ENCODE measurements at places on chromosomes 5 and 9.

DNA sequence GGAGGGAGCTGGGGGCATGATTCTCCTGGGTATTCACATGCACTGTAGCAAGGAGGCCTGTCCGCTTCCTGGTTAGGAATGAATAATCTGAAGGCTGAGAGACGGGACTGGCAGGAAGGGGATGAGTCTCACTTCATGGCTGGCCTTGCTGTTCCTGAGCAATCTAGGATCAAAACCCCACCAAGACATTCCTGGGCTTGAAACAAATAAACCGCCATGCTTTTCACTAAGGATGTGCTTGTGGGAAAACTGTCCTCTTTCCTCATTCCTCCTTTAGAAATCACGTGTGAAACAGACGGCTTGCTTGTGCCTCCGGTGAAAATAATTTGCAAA, 132.8 kb downstream of the MACROH2A1 start:
- DNase-seq, result no peak

- no peak for DNase-seq
These were observed 7.2 kb upstream of the ADRA1B start for GRCh38 chr5:159909126-159909525.

DNA sequence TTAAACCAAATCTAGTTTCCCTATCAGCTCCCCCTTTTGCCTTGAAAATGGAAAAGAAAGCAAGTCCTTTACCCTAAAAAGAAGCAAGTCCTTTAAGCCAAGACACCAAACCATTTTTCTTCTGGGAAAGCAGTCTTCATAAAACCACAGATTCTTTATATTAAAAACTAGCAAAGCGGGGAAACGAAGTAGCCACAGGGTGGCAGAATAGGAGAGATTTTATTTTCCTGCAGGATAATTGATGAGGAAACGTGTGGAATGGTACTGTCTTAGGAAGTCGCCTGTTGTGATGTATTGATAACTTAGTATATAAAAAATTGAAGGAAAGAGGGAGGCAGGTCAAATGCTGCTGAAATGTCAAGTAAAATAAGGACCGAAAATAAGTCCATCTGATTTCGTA, 41.1 kb downstream of the ZNF883 start:
- no peak for DNase-seq

- no peak for DNase-seq
These were observed 17.0 kb downstream of the PLPP7 start for GRCh38 chr9:131306397-131307004.

DNA sequence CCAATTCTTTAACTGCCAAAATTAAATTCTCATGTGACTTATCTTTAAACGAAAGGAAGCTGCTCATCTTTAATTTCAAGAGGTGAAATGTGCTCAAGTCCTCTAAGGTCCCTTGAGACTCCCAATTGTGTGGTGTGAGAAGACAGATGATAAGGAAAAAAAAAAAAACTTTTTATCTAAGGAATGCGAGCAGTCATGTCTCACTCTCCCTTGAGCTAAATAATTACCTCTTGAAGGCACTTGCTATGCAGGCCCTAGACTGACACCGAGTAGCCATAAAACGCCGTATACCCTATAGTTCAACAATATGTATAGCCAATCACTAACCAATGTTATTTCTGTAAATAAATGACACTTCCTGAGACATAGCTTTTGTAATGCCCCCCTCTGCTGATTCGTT, 1.5 kb upstream of the DTWD2 start:
- DNase-seq, result no peak

- DNase-seq, result no peak
These were observed 9.2 kb downstream of the RAB14 start for GRCh38 chr9:121192518-121192917.

DNA sequence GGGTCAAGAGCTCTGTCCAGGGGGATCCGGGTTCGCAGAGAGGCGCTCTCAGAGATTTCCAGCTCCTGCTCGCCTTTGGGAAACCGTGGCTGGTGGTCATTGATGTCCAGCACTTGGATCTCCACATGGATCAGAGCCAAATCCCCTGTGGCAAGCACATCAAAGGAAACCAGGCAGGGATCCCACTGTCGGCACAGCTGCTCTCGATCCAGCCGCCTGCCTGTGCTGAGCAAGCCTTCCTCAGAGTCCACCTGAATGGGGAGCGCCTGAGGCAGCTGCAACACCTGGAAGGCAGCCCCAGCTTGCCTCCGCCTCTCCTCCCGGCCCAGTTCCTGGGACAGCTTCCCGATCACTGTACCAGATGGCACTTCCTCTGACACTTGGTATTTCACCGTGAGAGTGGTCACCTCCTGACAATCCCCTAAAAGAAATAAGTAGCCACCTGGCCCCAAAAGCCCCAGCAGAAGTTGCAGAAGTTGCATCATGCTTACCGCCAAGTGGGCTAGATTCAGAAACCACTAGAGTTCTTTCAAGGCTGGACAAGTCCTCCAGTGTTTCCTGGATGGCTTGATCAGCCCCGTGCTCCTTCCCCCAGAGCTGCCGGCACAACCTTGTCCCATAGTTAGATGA, 520 bp downstream of the PCDH12 start:
- no peak for DNase-seq

GRCh38 chr5:177300236-177300880, 3.2 kb downstream of the RAB24 start:
- DNase-seq, result peak; percentile 55

DNA sequence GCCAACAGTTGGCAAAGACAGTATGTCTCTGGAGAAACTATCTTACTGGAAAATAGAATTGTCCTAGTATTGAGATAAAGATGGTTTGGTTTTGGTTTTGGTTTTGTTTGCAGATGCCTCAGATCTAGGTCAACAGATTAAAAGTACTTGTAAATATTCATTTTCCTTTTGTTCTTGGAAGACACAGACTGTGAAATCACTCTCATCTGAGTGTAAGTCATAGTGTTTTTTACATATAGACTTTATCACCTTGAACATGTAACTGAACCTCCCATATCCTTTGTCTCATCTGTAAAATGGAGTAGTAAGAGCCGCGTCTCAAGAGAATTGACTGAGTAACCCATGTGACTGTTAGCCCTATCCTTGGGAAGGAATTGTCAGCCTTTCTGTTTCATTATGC, 34.3 kb downstream of the MAP3K1 start:
- DNase-seq, result no peak

DNA sequence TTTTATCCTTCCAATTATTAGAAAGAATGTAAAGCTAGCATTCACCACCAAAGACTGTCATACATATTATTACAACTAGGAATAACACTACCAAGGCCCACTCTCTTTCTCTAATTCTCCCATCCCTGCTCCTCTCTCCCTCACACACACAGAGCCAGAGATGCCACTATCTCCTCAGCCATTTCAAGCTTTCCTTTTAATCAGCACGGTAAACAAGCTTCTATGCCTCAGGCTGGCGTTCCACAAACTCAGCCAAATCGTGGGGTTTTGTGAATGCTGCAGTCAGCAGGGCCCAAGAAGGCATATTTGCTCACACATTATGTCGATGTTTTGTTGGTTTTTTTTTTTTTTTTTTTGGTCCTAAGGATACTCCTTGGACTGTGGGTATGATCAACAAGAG, 979.9 kb upstream of the DMAC1 start:
- DNase-seq, result no peak
